NCI-H1105 treated with DMSO at 0.1 percent for 48 hours (cell line): ENCODE measurements at places on chromosomes 5 and 9.
A peak's percentile ranks its signal among the peaks of the same experiment; 100 is the strongest.

DNA sequence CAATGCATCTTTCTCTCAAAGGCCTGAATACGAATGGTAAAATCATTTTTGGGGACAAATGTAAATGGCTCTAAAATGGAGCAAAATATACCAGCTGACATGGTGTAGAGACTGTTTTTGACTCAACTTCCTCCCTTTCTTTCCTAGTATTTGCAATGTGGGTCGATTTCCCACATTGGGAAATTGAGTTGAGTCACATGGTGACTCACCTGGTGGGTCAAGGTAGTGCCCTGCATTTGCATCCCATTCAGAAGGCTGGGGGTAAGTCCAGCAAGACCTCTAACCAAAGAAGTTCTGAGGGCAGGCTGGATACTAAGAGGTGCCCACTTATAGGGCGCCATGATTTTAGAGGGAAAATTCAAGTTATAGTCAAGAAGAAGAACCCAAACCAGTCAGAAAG lies 179.6 kb upstream of the MPDZ start:
- no peak for DNase-seq

DNA sequence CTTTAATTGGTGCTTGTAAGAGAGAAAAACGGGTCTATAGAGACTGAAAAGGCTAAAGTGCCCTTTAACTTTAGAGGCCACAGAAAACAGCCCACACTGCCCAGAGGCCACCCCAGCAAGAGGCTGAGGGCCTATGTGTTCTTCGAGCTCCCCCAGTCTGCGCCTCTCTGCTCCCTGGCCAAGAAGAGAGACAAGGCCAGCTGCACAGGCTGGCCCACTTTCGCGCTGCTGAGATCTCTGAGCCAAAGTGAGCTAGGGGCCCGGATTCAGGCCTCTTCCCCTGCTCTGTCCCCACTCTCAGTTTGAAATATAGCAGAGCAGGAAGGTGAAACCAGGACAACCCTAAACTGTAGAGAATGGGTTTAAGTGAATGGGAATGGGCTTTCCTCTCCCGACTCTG lies 132.0 kb upstream of the TRIM32 start:
- no peak for DNase-seq

GRCh38 chr9:115413766-115414382 lies 295.9 kb upstream of the TNC start:
- no peak for DNase-seq

GRCh38 chr5:141743866-141744272 lies 61.8 kb upstream of the ARAP3 start:
- DNase-seq = peak; percentile 25

- DNase-seq = no peak
Observed at GRCh38 chr5:55600497-55601203, 65.9 kb upstream of the PLPP1 start.

DNA sequence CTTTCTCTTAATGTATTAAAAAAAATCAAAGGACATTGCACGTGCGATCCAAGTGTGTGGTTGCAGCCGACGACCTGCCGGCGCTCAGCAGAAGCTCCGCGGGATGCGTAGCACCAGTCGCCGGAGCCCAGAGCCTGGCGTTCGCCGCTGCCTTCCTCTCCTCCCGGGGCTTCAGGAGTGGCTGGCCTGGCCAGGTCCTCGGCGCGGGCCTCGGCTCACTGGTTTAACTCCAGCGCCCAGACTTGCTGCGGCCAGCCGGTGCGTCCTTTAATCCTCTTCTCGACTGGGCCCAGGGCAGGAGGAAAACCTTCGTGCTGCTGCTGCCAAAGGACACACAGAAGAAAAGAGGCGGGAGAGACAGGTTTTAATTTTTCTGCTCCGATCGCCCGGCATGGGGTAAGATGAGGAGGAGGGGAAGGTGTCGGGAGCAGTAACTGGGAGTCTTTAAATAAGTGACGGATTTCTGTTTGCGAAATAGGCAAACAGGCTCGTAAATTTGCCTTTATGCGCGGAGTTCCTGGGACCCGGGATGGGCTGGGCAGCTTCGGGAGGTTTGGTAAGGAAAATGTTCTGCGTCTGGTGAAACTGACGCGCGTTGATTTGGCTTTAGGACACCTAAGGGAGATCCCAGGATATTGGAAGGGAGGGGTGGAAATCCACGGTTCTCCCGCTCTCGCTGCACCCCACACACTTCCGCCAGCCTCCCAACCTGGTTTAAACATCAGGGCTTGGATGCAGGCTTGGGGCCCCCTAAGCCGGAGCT lies 2.3 kb downstream of the HAND1 start:
- no peak for DNase-seq

DNA sequence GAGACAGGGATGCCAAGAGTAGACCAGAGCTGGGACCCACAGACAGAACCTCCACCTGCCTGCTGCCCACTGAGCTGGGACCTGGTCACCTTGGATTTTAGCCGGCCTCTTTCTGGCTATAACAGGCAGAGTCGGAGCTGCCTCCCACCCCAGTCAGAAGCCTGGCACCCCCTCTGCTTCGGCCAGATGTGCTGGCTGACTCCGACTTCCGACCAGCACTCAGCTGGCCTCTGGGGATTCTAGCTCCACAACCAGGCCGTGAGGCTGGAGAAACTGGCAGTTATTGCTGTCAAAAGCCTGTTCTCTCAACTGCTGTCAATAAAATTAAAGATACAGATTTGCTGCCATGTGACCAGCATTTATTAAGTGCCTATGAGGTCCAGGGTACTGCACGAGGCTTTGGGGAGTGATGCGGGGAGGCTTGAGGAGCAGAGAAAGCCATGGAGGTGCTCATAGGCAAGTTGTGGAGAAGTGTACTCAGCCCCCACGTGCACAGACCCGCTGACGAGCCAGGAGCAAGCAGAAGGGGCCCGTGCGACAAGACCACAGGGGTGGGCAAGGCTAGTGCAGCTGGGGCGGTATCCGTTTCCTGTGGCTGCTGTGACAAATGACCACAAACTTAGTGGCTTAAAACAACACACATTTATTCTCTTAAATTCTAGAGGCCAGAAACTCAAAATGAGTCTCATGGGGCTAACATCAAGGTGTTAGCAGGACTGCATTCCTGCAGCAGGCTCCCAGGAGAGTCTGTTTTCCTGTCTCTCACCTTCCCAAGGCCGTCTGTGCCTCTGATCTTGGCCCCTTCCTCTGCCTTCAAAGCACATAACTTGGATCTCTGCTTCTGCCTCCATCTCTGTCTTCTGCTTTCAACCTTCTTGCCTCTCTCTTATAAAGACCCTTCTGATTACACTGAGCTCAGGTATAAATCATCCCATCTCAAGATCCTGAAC lies 13.1 kb downstream of the GFI1B start:
- no peak for DNase-seq

GRCh38 chr5:123472150-123472924 lies 39.6 kb upstream of the CSNK1G3 start:
- DNase-seq = no peak

DNA sequence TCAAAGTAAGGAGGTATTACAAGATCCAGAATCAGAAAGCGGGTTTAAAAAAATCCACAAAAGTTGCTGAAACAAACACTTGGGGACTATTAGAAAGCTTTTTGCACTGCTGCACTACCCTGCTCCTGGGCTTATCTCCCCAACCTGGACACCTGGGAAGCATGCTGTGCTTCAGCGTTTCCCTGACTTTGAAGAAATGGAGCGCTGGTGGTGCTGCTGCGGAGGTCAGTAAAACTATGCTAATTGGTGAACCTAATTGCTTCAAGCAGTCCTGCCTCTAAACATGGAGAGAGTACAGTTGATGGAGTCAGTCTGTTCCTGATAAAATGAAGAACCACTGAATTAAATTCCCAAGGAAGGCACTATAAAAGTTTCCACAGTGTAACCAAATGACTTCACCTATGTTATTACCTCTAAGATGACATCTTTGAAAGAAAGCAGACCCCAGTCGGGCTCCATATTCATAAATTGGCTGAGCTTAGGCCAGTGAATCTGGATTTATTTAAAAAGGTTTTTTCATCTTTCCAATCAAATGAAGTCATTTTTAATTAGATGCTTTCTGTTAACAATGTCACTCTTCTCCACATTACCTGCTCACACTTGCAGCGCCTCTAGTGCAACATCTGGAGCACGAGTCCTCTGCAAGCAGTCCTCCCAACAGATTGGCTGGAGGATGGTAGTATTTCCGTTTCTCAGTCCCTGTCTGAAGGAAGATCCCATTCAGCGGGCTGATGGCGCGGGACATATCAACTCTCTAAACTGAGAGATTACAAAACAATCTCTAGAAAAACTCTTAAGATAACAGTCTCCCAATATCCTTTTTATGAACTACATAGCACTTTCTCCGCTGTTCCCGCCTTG lies 11.5 kb downstream of the NR2F1-AS1 start:
- no peak for DNase-seq

- no peak for DNase-seq
Observed at GRCh38 chr5:154384480-154385235, 61.1 kb upstream of the SAP30L start.

DNA sequence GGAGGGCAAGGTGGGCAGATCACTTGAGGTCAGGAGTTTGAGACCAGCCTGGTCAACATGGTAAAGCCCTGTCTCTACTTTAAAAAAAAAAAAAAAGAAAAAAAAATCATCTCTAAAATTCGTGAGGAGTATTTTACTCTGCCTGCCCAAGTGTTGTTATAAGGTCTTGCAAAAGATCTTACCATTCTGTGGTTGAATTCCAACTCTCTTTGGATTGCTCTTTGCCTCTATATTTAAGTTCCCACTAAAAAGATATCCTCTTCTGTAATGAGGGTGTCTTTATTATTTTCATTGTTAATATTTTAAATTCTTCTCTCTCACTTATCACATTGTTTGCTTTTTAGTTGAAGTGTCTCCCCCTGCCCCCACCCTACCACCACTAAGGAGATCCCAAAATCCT lies 33.4 kb downstream of the CREBRF start:
- no peak for DNase-seq
